Effector memory CD4-positive, alpha-beta T cell (primary cell): ENCODE measurements at places on chromosomes 1 and 21.

DNA sequence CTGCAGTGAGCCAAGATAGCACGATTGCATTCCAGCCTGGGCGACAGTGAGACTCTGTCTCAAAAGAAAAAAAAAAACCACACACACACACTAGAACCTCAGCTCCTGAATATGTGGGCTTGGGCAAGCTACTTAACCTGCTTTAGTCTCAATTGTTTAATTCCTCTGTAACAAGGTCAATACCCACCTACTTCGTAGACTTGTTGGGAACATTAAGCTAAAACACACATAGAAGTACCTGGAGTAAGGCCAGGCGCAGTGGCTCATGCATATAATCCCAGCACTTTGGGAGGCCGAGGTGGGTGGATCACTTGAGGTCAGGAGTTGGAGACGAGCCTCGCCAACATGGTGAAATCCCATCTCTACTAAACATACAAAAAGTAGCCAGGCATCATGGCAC lies 77.1 kb downstream of the CLSTN1 start:
- DNase-seq, result no peak

GRCh38 chr1:229287267-229287666 lies 16.4 kb downstream of the RAB4A start:
- no peak for DNase-seq

DNA sequence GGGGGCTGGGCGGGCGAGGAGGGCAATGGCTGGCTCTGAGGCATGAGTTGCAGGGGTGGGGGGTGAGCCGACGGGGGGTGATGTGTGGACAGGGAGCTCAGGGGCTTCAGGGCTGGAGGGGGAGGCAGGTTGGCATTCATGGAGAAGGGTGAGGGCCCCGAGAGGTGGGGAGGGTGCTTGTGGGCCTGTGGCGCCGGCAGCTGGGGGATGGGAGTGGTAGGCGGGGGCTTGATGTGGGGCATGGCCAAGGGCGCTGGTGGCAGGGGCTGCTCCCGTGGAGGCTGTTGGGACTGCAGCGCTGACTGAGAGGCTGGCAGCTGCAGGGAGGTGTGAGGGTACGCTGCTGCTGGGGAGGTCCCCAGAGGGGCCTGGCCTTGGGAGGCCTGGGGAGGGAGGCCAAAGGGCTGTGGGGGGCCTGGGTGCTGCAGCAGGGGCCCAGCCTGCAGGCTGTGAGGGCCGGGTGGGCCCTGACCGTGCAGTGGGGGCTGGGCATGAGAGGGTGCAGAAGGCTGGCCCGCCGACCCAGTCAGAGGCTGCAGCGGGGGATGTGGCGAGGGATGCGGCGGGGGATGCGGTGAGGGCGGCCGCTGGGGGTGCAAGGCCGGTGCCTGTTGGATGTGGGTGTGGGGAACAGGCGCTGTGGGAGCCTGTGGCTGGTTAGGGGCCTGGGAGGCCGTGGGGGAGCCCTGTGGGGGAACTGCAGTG lies 42.7 kb downstream of the SLC45A1 start:
- no peak for DNase-seq

- DNase-seq, result no peak
Observed at GRCh38 chr1:5084676-5085075, 430.3 kb downstream of the AJAP1 start.

- DNase-seq, result no peak
Observed at GRCh38 chr1:9649769-9650168, 1.8 kb upstream of the PIK3CD start.

DNA sequence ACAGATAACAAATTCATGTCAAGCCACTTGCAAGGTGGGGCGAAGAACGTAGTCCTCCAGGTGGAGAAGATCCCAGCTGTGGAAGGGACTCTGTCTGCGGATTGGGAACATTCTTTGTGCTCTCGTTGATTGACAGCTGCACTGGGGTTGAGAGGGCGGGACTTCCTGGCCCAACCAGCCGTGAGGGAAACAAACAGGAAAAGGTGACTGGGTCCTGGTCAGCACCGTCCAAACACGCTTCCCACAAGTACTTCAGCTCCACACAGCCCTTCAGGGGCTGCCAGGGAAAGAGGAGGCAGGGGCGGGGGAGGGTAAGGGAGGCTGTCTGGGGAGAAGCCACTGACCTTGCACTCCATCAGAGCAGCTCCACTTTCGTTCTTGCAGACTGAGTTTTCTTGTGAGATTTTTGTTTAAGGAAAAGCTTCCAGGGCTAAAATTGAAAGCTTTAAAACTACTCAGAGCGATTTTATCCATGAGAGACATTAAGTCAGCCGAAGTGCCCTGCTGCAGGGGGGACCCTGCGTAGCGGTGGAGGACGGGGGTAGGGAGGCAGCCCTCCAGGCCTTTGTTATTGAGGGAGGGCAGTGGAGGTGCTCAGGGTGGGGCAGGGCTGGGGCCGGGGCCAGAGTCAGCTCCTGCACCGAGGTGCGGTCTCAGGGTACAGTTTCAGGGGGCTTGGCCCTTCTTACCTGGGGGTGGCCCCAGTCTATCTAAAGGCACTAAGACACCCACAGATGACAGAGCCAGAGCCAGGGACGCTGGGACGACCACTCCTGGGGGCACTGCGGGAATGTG lies 21.6 kb upstream of the STUM start:
- no peak for DNase-seq

- DNase-seq, result no peak
Observed at GRCh38 chr1:101188331-101188730, 48.5 kb upstream of the S1PR1 start.

- no peak for DNase-seq
Observed at GRCh38 chr1:19644395-19644680, 227 bp downstream of the NBL1 start.

DNA sequence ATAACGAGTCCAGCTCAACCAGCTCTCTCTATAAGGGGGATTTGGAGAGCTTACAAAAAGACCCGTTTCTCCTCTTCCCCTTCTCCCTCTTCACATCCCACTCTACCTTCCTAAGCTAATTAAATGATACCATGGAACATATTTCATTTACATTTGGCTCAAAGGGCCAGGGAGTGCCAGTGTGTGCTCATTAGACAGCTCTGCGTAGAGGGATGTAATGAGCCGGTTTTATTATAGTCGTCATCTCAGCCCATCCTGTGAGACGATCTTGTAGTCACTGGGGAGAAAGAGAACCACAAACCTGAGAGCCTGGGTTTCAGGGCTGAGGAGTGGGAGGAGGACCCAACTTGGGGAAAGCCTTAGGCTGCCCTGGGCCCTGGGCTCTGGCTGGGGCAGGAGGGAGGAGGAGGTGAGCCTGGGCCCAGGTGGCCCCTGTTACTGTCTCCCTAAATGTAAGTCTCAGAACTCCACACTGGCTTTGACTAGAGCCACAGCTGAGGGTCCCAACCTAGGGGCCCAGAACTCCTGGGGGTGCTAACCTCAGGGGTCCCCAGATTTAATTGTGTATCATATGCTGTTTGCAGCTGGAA lies 354.6 kb downstream of the MATN1 start:
- no peak for DNase-seq

DNA sequence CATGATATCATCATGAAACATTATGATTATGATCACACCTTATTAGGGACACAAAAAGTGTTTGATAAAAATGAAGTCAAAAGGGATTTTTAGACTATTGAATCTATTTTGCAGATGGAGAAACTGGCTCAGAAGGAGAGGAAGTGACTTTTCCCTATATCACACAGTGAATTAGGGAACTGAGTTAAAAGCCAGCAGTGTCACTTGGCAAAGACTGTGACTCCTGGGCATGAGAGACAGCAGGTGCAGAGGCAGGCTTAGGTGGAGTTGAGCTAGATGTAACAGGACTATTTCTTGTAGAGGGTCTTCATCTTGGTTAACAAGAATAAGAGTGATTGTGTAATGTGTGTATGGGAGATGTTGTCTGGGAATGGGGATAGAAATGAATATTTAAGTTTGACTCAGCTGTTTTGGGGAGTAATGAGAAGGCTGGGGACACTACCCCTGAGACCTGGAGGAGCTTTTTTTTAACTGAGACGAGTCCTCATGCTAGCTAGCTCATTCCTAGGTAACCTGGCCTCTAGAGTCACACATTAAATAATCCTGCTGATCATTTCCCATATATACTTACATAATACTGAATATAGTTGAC lies 1.0 kb upstream of the CD84 start:
- DNase-seq, result no peak

DNA sequence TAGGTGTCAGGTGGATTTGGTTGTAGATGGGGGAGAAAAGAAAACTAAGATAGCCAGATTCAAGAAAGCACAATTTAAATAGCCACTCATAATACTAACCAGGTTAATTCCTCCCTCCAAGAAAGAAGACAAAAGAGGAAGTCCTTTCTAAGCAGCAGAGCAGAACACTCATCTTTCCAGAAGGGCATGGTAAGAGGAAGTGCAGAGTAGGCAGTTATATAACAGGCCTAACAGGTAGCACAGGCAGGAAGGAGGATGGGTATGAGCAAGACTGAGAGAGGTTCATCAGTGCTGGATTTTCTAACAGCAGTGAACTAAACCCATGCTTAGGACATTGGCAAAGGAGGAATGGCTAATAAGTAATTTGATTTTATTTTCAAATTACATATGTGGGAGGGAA lies 517.5 kb downstream of the PLPP3 start:
- no peak for DNase-seq

- DNase-seq, result no peak
Observed at GRCh38 chr1:184553845-184554244, 167.0 kb downstream of the C1orf21 start.

GRCh38 chr1:180165509-180166435 lies 11.1 kb downstream of the QSOX1 start:
- no peak for DNase-seq

DNA sequence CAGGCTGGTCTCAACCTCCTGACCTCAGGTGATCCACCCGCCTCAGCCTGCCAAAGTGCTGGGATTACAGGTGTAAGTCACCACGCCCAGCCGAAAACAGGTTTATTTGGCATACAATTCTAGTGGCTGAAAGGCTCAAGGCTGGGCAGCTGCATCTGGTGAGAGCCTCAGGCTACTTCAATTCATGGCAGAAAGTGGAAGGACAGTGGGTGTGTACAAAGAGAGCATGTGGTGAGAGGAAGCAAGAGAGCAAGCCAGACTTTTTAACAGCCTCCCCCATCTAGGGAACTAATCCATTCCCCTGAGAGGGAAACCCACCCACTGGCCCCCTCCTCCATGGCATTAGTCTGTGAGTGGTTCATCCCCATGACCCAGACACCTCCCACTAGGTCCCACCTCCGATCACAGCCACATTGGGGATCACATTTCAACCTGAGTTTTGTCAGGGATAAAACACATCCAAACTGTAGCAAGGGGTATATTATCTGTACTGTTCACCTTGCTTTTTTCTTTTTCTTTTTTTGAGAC lies 9.5 kb downstream of the BMP8A start:
- no peak for DNase-seq

- no peak for DNase-seq
Observed at GRCh38 chr1:117932576-117932975, 3.0 kb downstream of the WDR3 start.

DNA sequence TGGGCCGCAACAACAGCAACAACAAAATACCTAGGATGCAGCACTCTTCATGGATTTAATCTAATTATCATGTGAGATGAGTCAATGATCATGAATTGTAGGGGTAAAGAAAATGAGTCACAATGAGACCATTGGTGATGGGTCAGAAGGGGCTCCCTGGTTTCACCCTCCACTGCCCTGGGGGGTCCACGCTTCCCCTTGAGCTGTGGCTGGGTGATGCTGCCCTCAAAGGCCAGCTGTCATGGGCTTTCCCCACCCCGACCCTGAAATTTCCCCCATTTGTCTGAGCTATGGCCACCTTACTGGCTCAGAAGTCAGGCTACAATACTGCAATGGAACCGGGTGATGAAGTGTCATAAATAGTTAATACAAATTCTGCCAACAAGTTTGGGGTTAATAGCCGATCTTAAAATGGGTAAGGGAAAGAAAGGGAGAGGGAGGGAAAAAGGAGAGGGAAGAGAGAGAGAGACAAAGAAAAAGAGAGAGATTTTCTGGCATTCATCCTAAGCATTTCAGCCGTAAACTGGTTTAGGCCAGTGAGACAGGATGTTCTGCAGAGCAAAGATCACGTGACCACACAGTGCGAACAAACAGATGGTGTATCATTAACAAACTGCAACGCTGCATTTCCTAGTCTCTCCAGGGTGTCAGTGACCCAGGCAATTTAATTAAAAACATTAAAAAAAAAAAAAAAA lies 143.4 kb upstream of the ERRFI1 start:
- peak; percentile 20 for DNase-seq

DNA sequence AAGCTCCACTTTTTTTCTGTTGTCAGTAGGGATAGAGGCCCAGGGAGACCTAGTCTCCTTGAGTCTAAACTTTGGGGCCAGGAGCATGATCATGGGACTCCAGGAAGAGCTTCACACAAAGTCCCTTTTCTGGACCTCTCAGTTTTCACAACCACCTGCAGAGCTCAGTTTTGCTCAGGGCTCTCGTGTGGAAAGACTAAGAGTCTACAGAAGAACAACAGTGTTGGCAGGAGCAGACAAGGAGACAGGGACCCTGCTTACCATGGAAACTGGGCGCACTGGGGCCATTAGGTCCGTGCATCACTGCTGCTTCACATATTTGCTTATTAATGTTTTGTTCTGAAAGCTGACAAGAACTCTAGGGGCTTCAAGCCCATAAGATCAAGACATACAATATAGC lies 63.9 kb upstream of the HSD17B7 start:
- no peak for DNase-seq

GRCh38 chr1:101193733-101194169 lies 43.1 kb upstream of the S1PR1 start:
- no peak for DNase-seq

GRCh38 chr1:89807503-89807902 lies 13.3 kb upstream of the LRRC8D start:
- DNase-seq, result no peak

- DNase-seq, result no peak
Observed at GRCh38 chr1:90476411-90476810, 240.7 kb downstream of the BARHL2 start.

GRCh38 chr1:61782771-61783170 lies 40.5 kb downstream of the PATJ start:
- peak; percentile 61 for DNase-seq

- DNase-seq, result no peak
Observed at GRCh38 chr1:209291715-209292114, 291.8 kb upstream of the CAMK1G start.

DNA sequence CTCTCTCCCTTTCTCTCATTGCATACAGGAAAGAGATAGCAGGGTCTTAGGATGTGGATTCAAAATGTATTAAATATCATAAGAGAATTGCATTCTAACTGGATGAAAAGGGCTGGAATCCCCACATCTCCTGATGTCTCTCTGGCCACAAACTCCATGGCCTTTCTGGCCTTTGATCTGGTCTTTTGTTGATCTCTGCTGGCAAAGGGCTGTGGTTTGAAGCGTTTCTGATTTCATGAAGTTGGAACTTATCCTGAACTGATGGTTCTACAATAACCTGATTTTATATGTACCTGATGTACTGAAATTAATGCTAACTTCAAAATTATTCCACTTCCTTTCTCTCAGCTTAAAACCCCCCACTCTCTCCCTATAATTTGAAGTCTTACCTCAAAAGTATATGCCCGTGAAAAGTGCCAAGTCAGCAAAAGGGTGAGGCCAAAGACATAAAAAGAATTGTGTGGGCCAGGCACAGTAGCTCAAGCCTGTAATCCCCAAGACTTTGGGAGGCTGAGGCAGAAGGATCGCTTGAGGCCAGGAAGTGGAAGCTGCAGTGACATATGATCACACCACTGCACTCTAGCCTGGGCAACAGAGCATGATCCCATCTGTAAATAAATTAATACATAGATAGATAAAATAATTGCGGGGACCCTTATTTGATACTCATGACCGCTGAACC lies 6.4 kb upstream of the KIF14 start:
- no peak for DNase-seq

GRCh38 chr1:173473599-173474011 lies 3.5 kb upstream of the PRDX6 start:
- DNase-seq, result no peak
